Breast epithelium (tissue), 4 donors: ENCODE measurements at places on chromosomes 3 and 15. TPM values are rescaled to one million over a fixed set of nuclear protein-coding genes. Genes with fewer than 3 reads are reported as not detected.

Gene IGDCC3
- total RNA-seq, result 0.33 TPM

Gene CRYBG3
- 28.5 TPM for total RNA-seq

Gene RNF111
- 27.9 TPM for total RNA-seq

Gene RPN1
- 240 TPM for total RNA-seq

DNA sequence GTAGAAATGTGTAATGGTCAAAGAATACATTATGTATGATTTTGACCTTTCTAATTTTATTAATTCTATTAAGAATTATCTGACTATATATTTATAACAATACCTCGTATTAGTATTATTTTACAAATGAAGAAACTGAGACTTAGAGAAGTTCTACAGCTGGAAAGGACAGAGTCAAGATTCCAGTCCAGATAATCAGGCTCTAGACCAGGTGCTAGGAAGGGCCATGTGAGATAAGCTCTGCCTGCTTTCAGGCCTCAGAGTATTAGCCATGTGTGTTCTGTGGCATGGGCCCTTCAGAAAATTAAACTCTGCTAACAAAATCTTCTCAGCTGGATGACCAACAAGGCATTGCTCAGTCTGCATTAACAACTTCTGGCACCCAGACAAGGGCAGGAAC is 87.5 kb downstream of the CD200R1L start:
- DNase-seq, result no peak

DNA sequence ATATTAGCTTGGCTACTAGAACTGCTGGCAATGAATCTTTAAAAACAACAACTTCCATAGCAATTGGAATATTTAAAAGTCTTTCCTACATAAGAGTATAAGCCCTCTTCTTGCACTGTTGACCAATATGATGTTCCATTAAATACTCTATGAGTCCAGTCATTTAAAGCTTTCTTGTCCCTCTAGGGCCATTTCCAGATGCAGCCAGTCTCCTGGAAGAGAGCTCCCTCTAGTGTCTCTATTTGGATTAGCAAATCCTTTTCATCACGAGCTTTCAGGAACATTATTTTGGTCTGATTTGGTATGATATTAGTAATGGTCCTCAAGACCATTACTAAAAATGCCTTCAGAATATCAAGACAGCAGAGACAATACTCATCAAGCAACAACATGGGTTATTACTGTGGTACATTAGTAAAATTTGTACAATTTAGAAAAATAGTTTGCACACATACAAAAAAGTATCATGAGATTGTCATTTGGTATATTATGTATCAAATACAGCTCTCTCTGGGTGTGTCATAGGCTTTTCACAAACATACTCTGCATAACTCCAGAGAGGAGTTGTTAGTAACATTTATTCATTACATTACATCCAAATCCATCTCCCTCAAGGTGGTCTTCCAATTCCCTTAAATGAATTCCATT is 101.3 kb downstream of the DPH6 start:
- DNase-seq, result no peak

DNA sequence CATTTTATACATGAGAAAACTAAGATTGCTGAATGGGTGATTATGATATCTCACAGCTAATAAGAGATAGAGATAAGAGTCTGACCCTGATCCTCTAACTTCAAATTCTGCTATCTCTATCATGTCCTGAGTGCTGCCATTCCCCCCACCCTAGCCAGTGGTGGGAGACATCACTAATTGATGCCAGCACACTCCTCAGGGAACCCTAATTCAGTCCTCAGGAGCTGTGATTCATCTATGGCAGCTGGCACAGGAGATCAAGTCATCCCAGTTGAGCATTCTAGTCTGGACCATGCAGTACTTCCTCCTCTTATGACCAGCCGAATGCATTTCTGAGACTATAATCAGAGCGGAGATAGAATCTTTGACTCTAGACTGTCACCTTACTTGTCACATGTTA is 71.9 kb downstream of the SYNM start:
- DNase-seq, result no peak
